ENCODE measurements at places on chromosomes 5 and 9.

DNA sequence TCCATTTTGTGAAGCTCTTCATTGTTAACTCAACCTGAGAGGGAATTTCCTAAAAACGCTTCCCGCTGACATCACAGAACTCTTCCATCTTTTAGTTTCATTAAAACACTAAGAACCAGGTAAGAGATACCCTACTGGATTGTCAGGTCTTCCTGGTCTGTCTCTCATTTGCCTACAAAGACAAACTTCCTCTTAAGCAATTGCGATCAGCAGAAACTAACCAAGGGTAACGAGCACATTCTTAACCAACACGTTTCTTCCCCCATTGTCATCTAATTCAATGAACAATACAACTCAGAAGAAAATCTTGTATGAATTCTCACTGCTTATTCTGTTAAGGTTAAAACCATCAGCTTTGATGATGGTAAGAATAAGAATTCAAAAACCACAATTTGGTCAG is 6.6 kb downstream of the FBXW11 start:
- DNase-seq, result no peak

GRCh38 chr5:91357012-91357634 is 26.0 kb downstream of the ARRDC3 start:
- DNase-seq, result no peak

GRCh38 chr9:86322973-86323644 is 31.1 kb downstream of the TUT7 start:
- DNase-seq, result no peak

DNA sequence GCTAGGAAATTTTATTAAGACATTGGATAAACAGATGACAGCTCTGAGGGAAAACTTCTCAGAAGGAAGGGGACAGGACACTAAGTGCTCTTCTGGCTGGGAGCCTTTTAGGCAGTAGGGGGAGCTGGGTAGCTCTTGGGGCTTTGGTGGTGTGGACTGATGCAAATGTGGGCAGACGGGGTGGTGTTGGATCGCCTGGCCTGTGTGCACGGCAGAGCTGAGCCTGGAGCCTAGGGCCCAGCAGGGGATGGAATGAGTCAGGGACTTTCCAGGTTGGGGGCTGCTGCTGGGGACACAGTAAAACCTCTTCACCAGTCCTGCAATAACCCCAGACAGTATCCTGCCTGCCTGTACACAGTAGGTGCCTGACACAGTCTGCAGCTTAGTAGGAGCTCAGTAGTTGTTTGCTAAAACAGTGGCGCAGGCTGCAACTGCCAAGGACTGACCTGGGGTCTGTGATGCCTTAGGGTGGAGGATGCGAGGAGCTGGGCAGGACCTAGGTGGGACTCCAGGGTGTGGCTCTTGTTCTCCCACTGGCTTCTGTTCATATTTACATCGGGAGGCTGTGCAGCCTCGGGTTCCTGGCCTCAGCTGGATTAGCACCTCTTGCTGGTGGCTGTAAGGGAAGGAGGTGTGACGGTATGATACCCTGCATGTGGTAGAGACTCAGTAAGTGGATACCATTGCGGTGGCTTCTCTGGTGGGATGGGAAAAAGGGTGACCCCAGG is 83.8 kb downstream of the DAB2IP start:
- no peak for DNase-seq

Measured in effector memory CD4-positive, alpha-beta T cell (primary cell).